Naive thymus-derived CD4-positive, alpha-beta T cell (primary cell): ENCODE measurements at places on chromosomes 1 and 21. TPM values are rescaled to one million over a fixed set of nuclear protein-coding genes. Genes with fewer than 3 reads are reported as not detected.

DNA sequence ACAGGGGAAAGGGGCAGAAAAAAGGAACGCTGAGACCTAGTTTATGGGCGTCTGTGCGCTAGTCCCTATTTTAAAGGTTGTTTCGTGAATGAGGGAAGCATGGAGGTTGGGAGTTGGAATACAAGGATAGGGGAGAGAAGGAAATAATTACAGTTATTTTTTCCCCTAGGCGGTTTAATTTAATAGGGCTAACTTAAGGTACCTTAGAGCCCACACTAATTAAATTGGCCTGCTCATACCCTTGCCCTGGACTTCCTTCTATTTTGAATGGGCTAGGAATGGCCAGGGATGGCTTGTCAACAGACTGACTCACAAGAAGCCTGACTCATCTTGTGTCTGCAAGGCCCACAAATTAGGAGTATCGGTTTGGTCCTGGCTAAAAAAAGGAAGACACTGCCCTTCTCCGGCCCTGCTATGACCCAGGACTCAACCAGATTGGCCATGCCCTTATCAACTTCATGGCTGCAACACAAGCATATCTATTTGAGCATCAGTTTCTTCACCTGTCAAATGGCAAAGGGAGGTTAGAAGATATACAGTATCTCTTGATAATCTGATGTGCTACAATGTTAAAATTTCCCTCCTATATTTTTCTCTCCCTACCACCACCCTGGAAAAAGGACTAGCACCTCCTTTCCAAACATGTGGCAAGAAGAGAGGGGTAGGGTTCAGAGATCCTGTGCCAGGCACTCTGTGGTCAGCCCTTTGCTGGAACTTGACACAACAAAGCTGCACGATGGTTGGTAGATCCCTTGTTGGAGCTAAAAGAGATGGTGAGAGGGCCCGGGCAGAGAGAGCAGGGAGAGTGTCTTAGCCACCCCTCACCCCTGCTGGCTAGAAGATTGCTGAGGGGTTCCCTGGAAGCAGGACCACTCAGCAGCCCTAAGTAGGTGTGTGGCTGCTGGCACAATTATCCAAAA lies 2.2 kb upstream of the SSBP3 start:
- no peak for DNase-seq

Gene TMEM79
- total RNA-seq = 4.3 TPM

Gene KANK4
- total RNA-seq = not detected

DNA sequence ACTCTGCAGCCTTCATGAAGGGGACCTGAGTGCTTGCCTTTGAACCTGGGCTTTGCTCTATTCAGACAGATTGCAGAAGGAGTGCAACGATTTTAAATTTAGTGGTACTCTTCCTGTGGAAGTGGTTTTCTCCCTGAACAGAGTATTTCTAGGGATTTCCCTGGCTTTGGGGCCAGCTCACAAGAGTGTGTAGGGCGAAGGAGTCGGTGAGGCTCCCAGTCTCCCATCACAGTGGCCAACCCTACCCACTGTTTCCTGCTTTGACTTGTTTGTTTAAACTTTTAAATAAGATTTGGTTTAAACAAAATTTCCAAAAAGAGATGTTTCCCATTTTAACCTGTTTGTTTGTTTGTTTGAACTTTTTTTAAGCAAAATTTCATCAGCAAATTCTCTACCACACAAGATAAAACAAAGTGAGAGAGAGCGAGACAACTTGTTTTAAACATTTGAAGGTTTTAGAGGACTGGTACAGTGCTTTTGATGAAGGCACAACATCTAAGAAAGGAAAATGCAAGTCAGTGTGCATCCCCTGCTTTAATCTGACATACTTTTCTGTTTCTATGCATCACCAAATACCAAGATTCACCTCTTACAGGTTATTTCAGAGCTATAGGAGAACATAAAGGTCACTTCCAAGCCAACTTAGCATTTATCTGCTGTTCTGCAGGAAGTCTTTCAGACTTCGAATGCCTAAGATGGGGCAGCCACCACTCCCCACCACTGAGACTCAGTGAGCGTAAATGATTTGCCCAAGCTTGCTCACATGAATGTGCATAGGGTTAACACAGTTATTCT lies 6.6 kb downstream of the SELP start:
- no peak for DNase-seq

Gene RAB13
- not detected for total RNA-seq

DNA sequence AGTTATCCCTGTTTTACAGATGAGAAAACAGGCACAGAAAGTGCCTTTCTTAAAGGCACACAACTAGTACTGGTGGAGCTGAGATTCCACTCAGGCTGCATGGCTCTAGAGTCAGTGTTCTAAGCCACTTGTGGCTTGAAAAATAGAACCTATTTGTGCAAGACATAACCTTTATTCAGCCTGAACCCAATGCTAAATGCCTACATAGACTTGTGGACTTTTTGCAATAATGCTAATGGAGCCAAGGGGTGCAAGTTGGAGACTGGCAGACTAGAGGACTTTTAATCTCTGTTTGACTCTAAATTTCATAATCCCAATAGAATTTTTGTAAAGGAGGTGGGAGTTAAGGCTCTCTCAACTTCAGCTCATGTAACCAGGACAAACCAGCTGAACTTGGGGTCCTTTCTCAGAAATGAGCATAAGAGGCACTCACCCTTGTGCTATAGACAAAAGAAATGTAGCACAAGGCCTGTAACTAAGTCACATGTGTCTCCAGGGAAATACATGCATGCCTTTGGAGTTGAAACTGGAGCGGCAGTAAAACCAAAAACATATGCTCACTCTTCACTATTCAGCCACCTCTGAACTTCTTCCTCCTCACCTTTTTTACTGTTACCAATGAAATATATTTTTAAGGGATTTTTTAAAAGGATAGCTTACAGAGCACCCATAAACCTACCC lies 43.0 kb upstream of the AK4 start:
- no peak for DNase-seq

DNA sequence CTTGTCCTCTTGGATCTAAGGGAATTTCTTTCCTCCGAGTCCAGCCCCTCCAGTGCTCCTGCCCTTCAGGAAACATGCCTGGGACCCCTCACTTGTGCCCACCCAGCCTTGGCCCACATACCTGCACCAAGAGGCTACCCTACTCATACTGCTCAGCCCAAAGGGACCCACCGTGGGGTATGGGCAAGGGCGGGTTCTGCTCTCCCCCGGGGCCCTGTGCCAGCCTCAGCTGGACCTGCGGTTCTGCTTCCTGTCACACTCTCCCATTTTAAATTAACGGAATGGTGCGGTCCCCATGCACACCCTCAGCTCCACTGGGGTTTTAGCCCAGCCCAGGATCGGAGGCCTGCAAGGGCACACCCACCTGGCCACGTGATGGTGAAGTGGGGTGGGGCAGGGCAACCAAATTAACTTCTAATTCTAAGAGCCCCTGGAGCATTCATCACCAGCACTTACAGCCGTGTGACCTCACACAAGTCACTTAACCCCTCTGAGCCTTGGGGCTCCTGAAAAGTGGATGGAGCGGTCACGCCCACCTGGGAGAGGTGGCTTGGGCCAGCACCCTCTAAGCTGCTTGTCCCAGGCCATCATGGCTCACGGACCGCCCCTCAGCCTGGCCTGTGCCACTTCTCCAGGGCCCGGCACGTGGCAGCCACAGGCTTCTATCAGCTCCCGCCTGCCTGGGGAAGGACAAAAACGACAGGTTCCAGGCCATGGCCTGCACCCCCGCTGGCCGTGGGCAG lies 28.3 kb downstream of the TP73 start:
- no peak for DNase-seq

DNA sequence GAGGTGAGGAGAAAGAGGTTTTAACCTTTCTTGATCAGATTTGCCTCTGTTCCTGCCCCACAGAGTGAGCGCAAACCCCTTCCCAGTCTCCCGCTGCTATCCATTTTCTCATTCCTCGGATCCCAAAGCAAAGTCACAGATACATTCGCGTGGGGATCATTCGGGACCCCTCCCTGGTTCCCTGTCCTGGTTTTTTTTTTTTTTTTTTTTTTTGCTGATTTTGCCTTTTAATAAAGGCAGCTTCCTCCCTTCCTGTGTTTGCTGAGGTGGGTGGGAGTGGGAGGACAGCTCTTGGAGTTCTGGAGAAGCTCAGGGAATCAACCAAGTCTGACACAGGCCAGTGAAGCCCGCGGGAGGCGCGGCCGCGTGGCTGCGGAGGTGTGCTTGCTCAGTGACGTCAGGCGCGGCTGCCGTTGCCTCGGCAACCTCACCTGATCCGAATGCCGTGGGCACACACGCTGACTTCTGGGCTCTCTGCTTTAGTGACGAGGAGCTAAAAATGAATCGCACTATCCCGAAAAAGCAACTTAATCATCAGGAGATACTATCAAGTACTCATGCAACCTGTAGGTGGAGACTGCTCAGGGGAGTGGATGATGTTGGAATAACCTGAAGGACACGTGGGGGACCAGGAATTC lies 106.4 kb downstream of the TBX19 start:
- DNase-seq = peak; percentile 64

DNA sequence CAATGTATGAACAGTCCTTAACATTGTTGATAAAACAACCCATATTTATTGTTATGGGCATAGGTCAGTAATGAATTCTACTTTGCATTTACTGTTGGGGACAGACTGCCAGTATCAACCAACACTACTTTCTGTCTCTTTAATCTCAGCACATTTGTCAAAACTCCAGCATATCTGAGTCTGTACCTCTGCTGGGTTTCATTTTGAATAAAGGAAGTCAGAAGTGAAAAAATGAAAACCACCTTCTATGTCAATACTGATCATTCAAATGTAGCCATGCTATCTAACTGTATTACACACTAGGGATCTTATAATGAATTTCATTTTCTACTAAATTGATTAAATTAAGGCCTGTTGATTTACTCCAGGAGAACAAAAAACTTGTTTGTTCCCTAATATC lies 24.2 kb upstream of the CXADR start:
- no peak for DNase-seq

DNA sequence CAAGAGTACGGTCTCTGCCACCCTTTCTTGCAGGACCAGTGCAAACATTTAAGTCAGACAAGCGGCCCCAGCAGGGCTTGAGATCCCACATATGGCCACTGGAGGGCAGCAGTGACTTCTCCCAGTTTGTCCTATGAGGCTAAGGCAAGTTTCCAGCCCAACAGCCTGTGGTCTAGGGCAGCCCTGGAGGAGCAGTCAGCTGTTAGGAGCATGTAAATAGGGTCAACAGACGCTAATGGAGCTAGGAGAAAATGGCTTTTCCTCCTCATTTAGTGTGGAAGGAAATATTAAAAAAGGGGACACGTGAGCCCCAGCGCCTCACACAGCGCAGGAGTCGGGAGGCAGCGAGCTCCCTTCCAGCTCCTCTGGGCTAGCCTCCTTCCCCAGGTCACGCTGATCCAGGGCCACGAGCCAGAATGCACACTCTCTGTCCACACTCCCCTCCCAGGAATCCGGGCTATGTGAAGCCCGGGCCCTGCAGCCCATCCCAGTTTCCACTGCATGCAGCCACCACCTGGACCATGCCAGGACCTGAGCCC lies 95.6 kb downstream of the LAMC2 start:
- DNase-seq = peak; percentile 62

DNA sequence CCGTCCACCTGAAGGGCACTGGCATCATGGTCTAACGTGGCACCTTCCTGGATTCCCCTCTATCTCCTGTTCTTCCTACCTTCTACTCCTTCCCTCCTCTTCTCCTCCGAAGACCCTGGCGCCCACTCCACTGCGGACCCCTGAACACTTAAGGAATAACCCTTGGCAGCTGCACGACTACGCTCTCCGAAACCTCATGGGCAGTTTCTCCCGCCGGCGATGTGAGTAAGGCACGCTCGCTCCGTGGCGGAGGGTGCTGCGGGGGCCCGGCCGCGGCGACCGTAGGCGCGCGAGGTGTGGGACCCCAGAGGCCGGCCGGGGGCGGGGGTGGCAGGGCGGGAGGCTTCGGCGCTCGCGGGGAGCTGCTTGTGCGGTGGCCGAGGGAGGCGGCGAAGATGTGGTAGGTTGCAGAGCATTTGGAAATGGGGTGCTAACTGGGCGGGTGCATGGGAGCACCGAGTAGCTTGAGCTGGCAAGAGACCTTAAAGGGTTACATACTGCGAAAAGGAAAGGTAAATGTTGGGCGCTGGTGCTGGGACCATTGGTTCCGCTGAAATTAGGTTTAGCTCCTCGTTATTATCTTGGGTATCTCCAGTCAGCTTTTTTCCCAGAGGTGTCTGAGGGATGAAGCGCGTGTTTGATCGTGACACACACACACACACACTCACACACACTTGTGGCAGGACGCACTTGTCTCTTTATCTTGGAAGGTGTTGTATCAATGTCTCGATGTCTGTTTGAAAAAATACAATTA lies 876 bp downstream of the LRRC7 start:
- no peak for DNase-seq

GRCh38 chr1:208747979-208748378 lies 503.8 kb upstream of the PLXNA2 start:
- DNase-seq = no peak

Gene IGFN1
- not detected for total RNA-seq

Gene EBNA1BP2
- total RNA-seq = 17.8 TPM

- no peak for DNase-seq
These were observed 83.5 kb upstream of the ADGRL2 start for GRCh38 chr1:81717230-81717629.

Gene KRTAP21-2
- not detected for total RNA-seq

Gene SERBP1
- 108 TPM for total RNA-seq

DNA sequence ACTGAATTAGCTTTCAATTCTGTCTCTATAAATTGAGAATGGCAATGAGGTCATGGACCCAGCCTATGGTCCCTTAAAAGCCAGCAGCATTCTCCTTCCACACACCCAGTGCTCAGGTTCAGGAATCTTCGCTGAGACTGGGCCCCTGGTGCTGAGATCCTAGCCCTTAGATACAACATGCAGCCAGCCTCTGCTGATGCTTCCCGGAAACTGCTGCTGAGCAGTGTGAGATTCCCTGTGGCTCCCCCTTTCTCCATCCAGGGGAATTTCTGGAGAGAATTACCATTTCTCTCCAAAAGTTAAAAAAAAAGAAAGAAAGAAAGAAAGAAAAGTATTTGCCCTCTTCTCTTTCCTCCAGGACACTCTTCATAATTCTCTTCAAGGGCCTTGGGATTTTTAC lies 31.7 kb upstream of the RALGPS2 start:
- DNase-seq = no peak

- no peak for DNase-seq
These were observed 386.0 kb upstream of the ADAMTS5 start for GRCh38 chr21:27352885-27353284.

GRCh38 chr1:201267481-201268229 lies 15.7 kb upstream of the PKP1 start:
- DNase-seq = no peak

DNA sequence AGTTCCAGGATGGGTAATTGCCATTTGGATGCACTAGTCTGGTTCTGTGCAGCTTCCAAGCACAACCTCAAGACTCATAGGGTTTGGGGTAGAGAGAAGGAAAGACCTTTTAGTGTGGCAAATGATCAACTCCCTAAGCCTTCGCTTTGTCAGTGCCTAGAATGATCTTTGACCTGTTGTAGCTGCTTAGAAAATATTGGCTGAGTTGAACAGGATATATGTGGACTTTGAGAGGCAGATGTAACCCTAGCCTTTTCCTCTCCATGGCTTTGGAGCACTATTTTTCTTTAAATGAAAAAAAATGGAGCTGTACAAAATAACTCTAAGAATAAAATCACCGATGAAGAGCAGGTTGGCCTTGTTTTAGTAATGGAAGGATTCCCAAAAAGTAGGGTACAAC lies 41.7 kb downstream of the HLX start:
- no peak for DNase-seq

GRCh38 chr21:40636026-40636425 lies 210.9 kb downstream of the DSCAM start:
- DNase-seq = no peak
